Stimulated activated CD4-positive, alpha-beta T cell treated with anti-CD3 and anti-CD28 coated beads, TNF-alpha, amount 100 ng/mL, for 24 hours (primary cell): ENCODE measurements at places on chromosomes 5 and 9.
A peak's percentile ranks its signal among the peaks of the same experiment; 100 is the strongest.

DNA sequence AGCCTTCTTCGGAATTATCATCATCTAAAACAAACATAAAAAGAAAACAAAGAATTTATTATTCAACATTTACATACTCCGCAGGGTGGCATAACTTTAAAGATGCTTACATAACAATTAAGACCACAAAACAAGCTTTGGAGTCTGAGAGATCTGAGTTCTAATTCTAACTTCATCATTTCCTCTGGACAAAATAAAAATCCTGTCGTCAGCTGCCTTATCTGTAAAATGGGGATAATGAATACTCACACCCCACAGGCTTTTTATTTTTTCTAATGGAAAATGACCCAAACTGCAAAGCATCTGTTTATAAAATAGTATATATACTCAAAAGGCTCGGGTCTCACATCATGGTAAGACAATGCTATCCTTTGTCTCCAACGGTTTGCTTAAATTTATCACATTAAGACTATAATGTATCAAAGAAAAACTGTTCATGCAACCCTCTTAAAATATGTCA lies 4.3 kb downstream of the ARRDC3 start:
- no peak for DNase-seq

DNA sequence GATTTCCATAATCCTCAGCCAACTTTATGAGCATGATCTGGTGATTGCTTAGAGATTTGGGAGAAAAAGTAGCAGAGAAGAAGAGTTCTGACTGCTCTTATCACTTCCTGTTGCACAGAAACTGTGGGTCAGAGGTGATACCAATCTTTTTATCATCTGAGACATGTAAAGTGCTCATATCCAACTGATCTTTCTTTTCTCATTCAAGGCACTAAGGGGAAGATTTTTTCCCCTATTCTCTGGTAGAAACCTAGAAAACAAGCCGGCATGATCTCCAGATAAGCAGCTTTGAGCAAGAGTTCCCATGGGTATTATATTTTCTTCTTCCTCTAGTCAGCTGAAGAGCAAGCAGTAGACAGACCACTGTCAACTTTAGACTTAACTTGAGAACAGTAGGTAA lies 29.0 kb upstream of the GPR150 start:
- DNase-seq: no peak

DNA sequence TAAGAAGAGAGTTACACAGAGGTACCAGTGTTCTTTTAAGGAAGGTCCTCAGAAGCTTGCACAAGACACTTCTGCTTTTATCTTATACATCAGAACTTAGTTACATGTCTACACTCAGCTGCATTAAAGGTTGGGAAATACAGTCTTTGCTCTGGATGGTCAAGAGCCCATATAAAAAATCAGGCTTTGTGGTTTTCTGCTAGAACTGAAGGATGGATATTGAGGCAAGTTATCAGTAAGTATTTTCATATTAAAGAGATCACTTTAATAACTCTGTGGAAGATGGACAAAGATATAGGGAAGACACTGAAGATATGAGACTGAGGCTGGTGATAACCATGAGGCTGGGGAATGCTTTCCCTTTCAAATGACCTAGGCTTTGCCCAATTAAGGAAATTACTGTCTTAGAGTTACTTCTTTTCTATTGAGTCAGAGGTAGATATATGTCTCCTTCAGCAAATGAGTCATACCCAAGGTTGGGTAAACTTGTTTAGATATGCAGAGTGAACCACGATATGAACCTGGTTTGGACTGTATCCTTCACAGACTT lies 87.0 kb upstream of the TNC start:
- DNase-seq: no peak

- DNase-seq: peak; percentile 61
Observed at GRCh38 chr5:178120607-178121357, 7.5 kb downstream of the N4BP3 start.

GRCh38 chr5:333945-334344 lies 12.4 kb downstream of the AHRR start:
- no peak for DNase-seq

DNA sequence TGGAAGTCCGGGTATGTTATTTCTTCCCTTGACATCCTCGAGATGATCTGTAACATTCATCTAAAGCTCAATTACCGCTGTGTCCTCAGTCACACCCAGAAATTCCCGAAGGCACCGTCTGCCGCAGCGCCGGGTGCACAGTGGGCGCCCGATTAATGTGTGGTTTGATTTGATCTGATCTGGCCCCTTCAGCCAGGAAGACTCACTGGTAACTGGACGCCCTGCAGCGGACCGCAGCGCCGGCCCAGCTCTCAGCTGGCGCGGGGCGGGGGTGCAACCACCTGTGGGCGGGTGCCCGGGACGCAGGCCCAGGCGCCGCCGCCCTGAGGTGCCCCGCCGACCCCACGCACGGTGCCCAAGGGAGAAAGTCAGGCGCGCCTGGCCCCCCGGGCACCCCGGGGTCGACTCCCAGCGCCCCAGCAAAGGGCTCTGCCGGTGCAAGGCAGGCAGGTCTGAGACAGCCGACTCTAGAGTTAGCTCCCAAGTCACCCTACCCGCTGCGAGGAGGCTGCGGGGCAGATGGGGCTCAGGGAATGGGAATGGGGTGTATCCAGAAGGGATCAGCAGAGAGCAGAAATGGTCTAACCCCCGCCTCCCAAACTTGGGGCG lies 1.7 kb downstream of the EPB41L4B start:
- no peak for DNase-seq

DNA sequence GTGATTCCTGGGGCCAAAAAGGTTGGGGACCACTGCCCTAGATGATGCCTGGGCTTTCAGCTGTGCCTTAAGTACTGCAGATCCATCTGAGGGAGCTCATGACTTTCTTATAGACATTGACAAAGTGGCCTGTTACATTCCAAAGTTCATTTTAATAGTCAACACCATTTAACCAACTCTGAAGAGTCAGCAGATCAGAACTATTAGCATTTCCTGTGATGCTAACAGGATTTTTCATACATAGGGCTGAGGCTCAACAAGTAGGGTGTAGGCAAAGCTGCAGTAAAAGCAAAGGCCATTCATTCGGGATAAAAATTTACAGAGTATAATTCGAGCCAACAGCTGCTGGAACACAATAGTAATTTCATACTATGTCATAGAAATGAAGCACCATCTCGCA lies 105.4 kb downstream of the LPAR1 start:
- DNase-seq: no peak

DNA sequence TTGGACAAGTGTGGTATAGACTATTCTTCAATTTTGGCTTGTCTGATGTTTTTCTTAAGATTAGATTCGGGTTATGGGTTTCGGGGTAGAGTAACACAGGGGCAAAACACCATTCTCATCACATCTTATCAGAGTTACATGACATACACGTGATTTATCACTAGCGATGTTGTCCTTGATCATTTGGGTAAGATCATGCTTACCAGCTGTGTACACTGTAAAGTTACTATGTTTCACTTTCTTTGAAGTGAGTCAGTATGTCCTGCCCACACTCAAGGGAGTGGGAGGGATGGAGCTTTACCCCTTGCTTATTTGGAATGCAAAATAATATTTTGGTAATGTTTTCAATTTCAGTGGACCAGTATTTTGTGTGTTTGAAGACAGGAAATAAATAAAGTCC lies 101.8 kb upstream of the TAF11L2 start:
- no peak for DNase-seq
